NCI-H526 treated with DMSO at 0.1 percent for 48 hours (cell line): ENCODE measurements at places on chromosomes 4 and X.
A peak's percentile ranks its signal among the peaks of the same experiment; 100 is the strongest.

DNA sequence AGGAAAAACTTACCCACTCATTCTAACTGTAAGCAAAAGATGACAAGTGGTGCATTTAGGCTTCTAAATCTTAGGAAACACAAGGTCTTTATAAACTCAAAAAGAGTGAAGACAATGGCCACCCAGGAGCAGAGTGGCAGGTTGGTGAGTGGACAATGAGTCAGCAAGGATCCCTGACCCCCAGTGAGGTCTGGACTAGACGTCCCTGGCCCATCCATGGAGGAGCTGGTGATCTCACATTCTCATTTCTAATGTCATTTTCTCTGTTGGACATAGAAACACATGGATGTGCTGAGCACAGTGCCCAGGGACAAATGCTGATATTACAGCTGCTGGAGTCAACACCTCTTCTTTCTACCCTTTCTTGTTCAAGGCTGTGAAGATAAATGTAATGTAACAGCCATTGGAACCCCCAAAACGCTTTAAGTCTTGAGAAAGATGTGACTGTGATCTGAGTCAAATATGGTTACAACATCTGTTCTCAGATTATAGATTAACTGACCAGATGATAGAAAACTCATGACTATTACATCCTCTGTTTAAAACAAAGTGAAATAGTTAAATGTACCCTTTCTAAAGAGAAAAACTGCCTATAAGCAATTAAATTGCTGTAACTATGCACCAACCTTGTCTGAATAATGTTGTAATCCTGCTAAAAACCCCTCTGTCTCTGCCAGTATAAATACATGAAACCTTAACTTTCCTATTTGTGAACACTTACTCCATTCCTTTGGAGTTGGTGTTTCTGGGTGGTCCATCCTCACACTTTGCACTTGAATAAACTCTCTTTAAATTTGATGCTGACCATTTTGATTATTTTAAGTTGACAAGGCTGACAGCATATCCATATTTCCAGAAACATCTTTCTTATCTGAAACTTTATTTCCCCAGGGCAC is 92.7 kb downstream of the USP46 start:
- DNase-seq = no peak

- no peak for DNase-seq
Observed at GRCh38 chr4:188603646-188604045, 464.4 kb downstream of the TRIML1 start.

DNA sequence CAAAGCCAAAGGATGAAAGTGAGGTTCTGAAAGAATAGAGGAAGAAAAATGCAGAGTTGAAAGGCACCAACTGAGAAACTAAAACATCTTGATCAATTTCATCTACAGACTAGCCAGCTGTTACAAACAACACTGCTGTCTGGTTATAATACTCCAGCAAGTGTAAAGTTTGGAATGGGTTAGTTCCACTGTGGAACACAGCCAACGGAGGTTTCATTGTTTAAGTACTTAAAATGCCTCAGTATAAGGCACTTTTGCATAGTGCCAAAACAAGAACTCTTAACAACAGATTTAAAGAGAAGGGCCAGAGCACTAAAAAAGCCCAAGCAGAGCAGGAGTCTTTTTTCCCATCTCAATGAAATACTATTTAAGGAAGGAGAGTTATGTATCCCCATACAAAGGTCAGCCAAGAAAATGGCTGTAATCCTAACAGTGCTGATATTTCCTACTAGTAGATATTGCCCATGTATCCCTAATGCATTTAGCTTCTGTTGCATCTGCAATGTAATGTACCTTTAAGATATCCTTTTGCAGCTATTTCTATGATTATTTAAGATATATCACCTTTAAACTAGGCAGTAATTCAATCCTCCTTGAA is 16.5 kb downstream of the ACSL4 start:
- no peak for DNase-seq

DNA sequence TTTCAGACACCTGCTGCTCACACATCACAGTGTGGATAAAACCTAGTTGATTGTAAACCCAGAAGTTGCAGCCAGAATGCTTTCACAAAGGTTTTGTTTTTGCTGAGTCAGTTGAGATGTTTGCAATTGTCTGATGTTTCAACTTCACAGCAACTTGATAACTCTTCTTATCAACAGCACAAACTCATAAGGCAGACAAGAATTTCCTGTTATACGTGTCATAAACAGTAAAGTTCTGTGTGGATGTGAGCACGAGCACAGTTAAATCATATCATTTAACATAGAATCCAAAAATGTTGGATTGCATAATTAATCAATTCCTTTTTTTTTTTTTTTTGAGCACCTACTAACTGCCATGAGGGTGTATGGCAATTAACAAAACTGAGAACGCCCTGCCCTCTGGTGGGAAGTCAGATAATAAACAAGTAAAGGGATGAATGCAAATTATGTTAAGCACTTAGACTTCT is 512.2 kb downstream of the PDHA2 start:
- no peak for DNase-seq

- DNase-seq = no peak
Observed at GRCh38 chrX:153608376-153608775, 9.4 kb upstream of the CCNQ start.

DNA sequence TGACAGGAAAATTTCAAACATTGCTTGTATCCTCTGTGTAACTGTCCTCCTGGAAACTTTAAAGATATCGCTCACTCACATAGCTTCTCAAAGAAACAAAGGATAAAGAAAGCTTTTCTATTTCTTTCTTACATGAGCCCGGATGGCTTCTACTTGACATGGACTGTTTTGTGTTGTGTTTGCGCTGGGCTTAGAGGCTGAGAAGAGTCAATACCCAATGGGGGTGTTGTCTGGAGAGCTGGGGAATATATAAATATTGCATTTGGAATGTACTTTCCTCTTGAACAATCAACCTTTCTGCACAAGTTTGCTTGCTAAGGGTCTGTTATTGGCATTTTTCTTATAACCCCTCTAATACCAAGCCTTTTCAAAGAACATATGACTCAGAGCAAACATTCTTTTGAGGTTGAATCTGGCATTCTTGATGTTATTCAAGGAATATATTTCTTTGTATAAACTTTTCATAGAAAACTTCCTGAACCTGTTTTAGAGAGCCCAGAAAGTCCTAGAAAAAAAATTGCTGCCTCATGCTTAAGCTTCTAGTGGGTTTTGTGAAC is 331.9 kb downstream of the PACRGL start:
- no peak for DNase-seq

DNA sequence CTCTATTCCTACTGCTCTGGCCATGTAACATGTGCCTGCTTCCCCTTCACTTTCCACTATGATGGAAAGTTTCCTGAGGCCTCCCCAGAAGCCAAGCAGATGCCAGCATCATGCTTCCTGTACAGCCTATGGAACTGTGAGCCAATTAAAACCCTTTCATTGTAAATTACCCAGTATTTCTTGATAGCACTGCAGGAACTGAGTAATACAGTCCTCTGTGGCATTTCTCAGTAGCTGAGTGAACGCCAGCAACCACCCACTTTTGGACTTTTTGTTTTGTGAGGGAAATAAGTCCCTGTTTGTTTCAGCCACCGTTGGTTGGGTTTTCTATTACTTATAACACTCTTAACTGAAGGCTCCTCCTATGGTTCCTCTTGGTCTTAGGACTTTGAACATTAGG is 104.1 kb downstream of the C4orf51 start:
- no peak for DNase-seq

DNA sequence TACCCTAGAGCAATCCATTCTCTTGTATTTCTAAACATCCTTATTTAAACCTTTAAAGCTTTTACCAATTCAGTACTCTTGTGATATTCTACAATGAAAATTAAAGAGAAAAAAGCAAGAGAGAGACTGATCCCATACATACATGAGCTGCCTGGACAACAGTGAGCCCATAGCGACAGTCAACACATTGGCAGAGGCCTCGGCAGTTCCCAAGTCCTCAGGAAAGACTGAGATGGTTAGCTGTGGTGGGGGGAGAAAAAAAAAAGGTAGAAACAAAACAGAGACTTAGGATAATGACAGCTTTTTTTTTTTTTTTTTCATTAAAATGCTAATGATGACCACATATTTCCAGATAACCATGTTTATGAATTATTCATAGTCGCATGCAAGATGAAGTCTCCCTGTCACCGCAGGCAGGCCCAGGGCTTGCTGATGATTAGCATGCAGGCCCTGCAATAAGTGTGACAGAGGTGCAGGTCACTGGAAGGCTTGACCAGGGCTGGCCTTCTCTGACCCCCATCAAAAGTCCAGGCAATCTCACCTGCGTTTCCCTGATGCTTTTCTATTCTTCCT is 148.8 kb downstream of the APBB2 start:
- DNase-seq = peak; percentile 22

- peak; percentile 1 for DNase-seq
Observed at GRCh38 chrX:85851418-85851817, 195.9 kb downstream of the CHM start.

DNA sequence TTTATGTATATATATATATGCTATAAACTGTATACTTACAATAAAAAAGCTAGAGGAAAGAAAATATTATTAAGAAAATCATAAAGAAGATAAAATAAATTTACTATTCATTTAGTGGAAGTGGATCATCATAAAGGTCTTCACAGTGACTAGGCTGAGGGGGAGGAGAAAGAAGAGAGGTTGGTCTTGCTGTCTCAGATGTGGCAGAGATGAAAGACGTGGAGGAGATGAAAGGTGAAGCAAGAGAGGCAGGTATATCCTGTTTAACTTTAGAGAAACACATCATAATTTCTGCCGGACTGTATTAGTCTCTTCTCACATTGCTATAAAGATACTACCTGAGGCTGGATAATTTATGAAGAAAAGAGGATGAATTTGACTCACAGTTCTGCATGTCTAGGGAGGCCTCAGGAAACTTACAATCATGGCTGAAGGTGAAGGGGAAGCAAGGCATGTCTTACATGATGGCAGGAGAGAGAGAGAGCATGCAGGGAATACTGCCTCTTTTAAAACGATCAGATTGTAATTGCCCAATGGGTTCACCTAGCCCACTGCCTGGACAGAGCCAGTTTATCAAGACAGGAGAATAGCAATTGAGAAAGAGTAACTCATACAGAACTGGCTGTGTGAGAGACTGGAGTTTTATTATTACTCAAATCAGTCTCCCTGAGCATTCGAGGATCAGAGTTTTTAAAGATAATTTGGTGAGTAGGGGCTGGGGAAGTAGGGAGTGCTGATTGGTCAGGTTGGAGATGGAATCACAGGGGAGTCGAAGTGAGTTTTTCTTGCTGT is 22.1 kb upstream of the RRAGB start:
- no peak for DNase-seq

DNA sequence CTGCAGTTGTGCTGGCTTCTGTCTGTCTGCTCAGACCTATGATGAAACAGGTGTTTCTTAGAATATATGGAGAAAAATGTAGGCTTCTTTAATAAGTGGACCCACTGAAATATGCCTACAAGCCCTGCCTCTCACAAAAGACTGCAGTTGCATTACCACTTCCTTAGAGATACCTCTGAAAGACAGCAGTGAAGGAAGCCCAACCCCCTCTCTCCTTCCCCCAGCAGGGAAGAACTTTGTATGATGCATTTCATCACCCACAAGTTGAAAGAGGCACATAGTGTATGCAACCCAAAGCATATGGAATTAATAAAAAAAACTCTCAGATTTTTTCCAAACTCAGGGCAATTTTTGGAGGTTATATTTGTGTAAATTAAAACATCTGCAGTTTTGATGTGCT is 916.7 kb downstream of the TECRL start:
- no peak for DNase-seq

GRCh38 chr4:7668826-7669225 is 234.1 kb upstream of the PSAPL1 start:
- DNase-seq = no peak

- peak; percentile 42 for DNase-seq
Observed at GRCh38 chr4:139887376-139887802, 221.8 kb downstream of the MGST2 start.

- no peak for DNase-seq
Observed at GRCh38 chr4:26912810-26913209, 52.2 kb downstream of the STIM2 start.

DNA sequence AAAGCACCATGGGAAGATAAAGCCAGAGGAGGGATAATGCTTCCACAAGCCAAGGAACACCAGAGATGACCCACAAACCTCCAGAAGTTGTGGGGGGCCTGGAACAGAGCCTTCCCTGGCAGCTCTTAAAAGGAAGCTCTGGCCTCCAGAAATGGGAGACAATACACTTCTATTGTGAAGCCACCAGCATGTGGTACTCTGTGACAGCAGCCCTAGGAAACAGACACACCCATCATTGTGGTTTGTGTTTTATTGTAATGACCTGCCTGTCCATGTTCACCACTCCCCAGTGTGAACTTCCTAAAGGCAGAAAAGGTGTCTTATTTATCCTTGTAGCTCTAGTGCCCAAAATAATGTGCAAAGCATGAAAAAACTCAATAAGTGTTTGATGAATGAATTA is 264.1 kb upstream of the GATB start:
- DNase-seq = no peak

DNA sequence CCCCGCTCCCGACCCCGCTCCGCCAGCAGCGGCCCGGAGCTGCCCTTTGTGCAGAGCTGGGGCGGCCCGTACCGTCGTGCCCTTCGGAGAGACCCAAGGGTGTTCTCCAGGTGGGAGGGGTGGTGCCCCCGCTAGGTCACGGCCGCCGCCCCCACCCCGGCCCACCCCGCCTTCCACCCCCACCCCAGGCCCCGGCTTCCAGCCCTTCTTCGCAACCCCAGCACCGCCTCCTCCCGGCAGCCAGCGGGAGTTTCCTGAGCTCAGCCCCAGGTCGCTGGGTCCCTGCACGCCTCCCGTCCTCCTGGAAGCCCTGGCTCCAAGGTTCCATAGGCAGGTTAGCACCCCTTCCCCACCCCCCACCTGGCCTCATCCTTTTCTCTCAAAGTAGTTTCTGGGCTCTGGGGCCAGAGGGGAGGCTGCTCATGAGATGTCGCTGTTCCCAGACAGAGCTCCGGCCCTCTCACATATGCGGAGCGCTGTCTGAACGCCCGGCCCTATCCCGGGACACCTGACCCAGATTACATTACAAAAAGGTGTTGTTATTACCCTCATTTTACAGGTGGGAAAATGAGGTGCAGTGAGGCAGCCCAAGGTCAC is 25.2 kb upstream of the FGFR3 start:
- no peak for DNase-seq

GRCh38 chr4:1772853-1773538 is 20.1 kb upstream of the FGFR3 start:
- DNase-seq = no peak

DNA sequence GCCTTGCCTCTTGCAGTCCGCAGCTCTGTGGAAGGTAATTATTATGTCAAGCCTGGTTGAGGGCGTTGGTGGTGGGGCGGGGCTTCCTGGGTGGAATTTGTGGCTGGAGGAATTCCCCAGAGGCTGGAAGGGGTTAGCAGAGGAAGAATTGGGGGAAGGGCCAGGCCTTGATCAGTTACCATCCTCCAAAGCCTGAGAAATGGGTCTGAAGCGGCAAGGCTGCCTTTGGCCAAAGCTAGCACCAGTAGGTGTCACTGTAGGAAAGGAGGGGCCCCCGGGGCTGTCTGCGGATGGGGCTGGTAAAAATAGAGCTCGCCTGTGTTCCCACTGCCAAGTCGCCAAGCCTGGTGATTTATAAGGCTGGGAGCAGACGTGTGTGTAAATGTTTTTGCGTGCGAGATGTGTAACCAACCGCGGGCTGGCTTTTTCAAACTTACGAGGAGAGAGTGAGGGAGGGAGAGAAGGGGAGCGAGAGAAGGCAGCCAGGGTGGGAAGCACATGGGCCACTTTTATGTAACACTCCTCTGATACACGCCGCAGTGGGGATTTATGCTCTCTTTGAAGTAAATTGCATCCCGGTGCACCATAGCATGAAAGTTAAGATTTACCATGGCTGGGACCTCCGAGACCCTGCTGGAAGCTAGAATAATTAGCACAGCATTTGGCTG is 367.0 kb downstream of the BCOR start:
- DNase-seq = peak; percentile 68

- no peak for DNase-seq
Observed at GRCh38 chr4:111434586-111434985, 710.7 kb upstream of the FAM241A start.
